ENCODE measurements at places on chromosomes 6 and 20.

DNA sequence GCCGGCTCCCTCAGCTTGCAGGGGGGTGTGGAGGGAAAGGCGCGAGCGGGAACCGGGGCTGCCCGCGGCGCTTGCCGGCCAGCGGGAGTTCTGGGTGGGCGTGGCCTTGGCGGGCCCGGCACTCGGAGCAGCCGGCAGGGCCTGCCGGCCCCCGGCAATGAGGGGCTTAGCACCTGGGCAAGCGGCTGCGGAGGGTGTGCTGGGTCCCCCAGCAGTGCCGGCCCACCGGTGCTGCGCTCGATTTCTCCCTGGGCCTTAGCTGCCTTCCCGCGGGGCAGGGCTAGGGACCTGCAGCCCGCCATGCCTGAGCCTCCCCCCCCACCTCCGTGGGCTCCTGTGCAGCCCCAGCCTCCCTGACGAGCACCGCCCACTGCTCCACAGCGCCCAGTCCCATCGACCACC is 514.5 kb upstream of the GJE1 start:
- DNase-seq = no peak

- no peak for DNase-seq
Measured at GRCh38 chr20:54342258-54342920, 133.0 kb upstream of the DOK5 start.

DNA sequence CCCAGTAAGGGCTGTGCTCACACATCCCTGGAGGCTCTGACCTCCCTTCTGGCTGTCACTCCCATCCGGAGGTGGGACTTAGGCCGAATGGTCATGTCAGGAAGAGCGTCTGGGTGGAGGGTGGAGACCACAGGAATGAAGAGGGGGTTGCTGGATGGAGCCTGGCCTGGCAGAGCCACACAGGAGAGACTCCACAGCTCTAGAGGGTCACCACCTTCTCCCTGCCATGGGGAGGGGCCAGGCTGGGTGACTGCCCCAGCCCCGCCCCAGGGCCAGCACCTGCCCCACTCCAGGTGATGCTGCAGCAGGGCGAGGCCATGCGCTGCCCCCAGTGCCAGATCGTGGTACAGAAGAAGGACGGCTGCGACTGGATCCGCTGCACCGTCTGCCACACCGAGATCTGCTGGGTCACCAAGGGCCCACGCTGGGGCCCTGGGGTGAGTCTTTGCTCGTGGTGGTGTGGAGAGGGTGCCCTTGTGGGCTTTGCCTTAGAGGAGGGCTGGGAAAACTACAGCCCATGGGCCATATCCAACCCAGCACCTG is 20.6 kb downstream of the RBCK1 start:
- no peak for DNase-seq

GRCh38 chr6:33604941-33605854 is 15.9 kb upstream of the ITPR3 start:
- no peak for DNase-seq

DNA sequence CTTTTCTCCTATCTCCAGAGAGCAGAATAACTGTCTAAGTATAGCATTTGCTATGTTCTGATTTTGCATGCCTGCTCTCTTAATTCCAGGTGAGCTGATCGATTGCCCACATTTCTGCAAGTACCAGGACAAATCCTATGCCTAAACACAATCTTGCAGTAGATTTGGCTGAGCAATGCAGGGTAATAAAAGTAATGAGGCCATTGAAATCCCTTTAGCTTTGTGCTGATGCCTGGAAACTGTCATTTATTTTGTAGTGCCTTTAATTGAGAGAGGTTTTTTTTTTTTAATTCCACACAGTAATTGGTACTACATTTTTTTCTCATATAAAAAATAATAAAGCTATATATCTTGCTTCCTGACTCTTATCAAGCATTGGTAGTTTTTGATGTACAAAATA is 252.3 kb downstream of the NKAIN2 start:
- DNase-seq = no peak

DNA sequence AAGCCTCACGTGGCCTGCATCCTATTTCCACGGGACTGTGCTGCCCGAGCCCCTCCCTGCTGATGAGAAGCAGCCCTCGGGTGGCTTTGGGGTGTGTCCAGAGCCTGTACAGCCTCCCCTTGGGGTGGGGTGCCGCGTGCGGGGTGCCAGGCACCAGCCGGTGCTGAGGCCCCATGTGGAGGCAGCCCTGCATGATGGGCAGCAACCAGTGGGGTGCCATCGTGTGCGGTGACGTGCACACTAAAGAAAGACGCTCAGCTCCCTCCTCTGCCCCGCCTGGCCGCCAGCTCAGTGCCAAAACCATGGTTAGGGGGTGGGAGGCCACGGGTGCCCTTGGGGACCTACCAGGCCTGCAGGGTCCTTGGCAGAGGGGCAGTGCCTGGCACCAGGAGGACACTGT is 26.2 kb downstream of the NTSR1 start:
- DNase-seq = no peak

- DNase-seq = peak; percentile 47
Measured at GRCh38 chr6:14743474-14744211, 502.2 kb upstream of the JARID2 start.

DNA sequence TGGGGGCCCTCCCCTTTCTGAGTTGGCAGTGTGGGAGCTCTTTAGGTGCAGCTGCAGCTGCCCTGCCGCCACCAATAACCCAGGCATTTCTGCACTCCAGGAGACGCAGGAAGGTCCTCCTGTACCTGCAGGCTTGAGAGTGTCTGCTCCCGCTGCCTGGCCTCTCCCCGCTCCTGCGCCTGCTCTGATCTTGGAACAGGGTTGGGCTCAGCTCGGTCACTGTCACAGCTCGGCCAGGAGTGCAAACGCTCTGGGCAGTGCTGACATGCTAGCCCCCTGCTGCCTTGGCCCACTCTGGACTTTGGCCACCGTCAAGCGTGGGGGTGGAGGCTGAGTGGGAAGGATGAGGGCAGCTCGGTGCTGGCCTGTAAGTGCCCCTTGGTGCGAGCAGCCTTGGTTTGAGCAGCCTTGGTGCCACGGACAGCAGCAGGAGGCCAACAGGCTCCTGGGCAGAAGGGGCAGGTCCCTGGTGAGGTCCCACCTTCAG is 738.1 kb upstream of the GJE1 start:
- DNase-seq = no peak

GRCh38 chr6:54698974-54699373 is 147.6 kb upstream of the FAM83B start:
- DNase-seq = no peak

DNA sequence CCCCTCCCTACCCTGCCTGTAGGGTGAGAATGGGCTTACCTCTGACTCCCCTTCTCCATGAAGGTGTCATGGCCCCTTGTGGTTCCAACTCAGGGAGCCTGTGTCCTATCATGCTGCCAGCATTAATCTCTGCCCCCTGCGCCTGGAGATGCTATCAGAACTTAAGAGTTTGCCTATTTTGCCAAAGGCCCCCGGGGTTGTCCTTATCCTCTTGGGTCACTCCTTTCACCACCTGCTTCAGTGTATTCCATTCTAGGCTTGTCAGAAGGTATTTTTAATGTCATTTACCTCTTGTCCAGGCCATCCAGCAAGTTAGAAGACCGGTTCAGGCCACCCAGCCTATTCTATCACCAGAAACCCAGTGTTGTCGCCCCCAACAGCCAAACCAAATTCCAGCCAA is 10.5 kb downstream of the RRBP1 start:
- DNase-seq = no peak

All from activated gamma-delta T cell treated with Interleukin-2 at 50 U/mL for 16 hours (primary cell).